ENCODE measurements at places on chromosomes 3 and 15. TPM values are rescaled to one million over a fixed set of nuclear protein-coding genes. Genes with fewer than 3 reads are reported as not detected.
A peak's percentile ranks its signal among the peaks of the same experiment; 100 is the strongest.

Gene SEMA5B
- not detected for total RNA-seq

DNA sequence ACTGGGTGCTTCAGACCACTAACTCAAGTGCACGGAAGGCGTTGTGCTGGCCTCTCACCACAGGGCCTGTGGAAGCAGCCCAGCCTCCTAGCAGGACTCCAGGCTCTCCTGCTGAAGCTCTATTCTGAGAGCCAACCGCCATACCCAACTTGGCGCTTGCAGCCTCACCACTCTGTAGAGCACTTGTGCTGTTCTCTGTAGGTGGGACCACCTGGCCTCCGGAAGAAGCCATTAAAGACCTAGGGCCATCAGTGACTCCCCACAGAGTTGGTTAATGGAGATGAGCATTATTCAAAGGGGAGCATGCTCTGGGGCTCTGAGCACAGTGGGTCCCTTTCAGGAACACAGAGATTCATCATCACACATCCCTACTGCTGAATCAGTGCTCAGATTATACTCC is 50.9 kb downstream of the C3orf85 start:
- no peak for DNase-seq
- H3K36me3 ChIP-seq, result no peaks in the 10 kb centered on the region
- H3K4me3 ChIP-seq, result no peak overlapping the region
- H3K27me3 ChIP-seq, result no peaks in the 10 kb centered on the region
- no peaks in the 10 kb centered on the region for H3K4me1 ChIP-seq

GRCh38 chr3:127729556-127730056 is 56.9 kb downstream of the ABTB1 start:
- DNase-seq, result no peak
- H3K36me3 ChIP-seq, result no peaks in the 10 kb centered on the region
- H3K27ac ChIP-seq, result no peak overlapping the region
- H3K27me3 ChIP-seq, result no peaks in the 10 kb centered on the region
- H3K4me1 ChIP-seq, result no peaks in the 10 kb centered on the region

GRCh38 chr3:135008326-135008725 is 213.3 kb downstream of the EPHB1 start:
- no peak overlapping the region for H3K27ac ChIP-seq
- no peaks in the 10 kb centered on the region for H3K4me1 ChIP-seq
- H3K36me3 ChIP-seq, result no peaks in the 10 kb centered on the region
- no peak for DNase-seq

- H3K27me3 ChIP-seq, result no peaks in the 10 kb centered on the region
- no peak overlapping the region for H3K4me3 ChIP-seq
- peak overlapping the region; percentile 87 for H3K27ac ChIP-seq
- H3K4me1 ChIP-seq, result no peaks in the 10 kb centered on the region
Measured at GRCh38 chr3:16369276-16369675, 104.3 kb downstream of the OXNAD1 start.

DNA sequence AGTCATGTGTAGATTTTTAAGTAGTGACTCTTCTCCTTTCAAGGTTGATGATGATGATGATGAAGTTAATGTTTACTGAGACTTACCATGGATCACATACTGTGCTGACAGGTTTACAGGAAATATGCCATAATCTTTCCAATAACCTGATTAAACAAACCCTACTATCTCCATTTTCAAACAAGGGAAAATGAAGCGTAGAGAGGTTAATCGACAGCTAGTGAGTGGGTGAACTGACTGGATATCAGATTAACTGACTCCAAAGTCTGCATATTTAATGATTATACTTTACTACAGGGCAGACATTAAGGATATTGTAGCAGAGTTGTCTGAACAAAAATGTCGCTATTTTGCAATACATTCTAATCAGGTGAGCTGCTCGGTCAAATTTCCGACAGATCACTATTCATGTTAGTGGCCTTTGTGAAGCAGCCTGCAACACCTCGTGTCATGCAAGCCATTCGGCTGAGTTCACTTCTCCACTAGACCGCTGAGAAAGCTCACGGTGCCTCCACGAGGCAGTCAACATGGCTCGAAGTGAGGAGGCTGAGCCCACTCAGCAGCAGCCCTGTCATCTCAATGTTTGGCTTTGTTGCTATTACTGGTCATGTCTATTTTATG is 264.2 kb downstream of the NFKBIZ start:
- peak; percentile 42 for DNase-seq
- H3K27me3 ChIP-seq, result no peaks in the 10 kb centered on the region
- no peak overlapping the region for H3K4me3 ChIP-seq

- no peaks in the 10 kb centered on the region for H3K36me3 ChIP-seq
- no peaks in the 10 kb centered on the region for H3K27me3 ChIP-seq
- no peak overlapping the region for H3K4me3 ChIP-seq
Measured at GRCh38 chr15:28900041-28900891, 14.5 kb downstream of the APBA2 start.

DNA sequence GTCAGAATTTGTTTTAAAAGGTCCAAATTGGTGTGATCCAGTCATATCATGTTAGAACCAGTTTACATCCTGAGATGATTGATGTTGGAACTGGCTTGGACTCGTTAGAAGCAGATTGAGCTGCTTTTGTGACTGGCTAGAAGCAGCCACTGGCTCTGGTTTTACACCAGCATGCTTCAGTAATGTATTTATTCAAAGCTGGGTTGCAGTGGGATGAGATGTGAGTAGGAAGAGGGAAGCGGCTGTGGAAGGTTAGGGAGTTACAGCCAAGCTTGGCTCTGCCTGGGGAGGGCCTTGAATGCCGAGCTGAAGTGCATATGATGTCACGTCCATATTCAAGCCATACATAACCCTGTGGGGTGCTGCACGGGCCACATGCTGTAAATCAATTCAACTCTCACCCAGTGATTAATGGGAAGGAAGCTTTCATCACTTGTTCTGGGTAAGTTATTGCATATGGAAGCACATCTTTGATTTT is 104.0 kb upstream of the SMAD3 start:
- DNase-seq, result no peak
- H3K4me3 ChIP-seq, result no peak overlapping the region
- H3K36me3 ChIP-seq, result no peaks in the 10 kb centered on the region
- no peaks in the 10 kb centered on the region for H3K4me1 ChIP-seq

Gene BRPF1
- total RNA-seq, result 36.0 TPM

- no peak for DNase-seq
- no peaks in the 10 kb centered on the region for H3K36me3 ChIP-seq
- H3K4me1 ChIP-seq, result no peaks in the 10 kb centered on the region
- no peak overlapping the region for H3K27ac ChIP-seq
- H3K27me3 ChIP-seq, result no peaks in the 10 kb centered on the region
Measured at GRCh38 chr3:36124118-36124796, 256.0 kb upstream of the STAC start.

DNA sequence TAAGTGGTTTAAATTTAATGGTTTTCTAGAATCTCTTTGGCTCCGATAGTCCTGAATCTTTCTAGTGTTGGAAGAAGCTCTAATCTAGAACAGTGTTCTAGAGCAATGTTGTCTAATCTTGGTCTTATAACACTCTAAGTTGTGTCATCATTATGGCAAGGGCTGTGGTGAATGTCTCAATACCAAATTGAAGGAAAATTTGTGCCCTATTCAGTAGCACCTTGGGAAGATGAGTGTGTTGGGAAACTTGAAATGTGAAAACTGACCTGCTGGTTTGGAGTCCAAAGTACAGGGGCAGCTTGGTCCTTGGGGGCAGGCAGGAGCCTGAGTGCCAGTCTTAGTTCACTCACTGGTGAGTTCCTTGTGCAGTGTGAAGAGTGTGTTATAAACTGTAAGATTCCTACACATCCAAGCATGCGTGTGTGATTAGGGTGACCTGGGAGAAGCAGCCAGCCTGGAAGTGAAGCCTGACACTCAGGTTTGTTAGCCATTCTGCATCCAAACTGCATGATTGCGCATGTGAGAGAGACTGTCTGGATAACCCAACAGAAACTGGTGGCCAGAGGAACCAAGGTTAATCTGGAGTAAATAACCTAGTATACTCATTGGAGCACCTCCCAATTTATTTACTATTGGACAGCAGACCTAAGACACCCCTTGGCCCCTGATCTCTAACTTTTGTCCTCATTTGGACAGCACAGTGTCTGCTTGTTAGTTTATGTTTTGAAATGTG is 14.6 kb downstream of the ZNF592 start:
- DNase-seq, result no peak
- H3K27me3 ChIP-seq, result no peaks in the 10 kb centered on the region
- no peaks in the 10 kb centered on the region for H3K4me1 ChIP-seq
- no peak overlapping the region for H3K27ac ChIP-seq
- H3K4me3 ChIP-seq, result no peak overlapping the region

GRCh38 chr15:70258369-70259027 is 160.8 kb upstream of the TLE3 start:
- DNase-seq, result no peak
- H3K36me3 ChIP-seq, result no peaks in the 10 kb centered on the region
- no peak overlapping the region for H3K4me3 ChIP-seq
- no peaks in the 10 kb centered on the region for H3K27me3 ChIP-seq

DNA sequence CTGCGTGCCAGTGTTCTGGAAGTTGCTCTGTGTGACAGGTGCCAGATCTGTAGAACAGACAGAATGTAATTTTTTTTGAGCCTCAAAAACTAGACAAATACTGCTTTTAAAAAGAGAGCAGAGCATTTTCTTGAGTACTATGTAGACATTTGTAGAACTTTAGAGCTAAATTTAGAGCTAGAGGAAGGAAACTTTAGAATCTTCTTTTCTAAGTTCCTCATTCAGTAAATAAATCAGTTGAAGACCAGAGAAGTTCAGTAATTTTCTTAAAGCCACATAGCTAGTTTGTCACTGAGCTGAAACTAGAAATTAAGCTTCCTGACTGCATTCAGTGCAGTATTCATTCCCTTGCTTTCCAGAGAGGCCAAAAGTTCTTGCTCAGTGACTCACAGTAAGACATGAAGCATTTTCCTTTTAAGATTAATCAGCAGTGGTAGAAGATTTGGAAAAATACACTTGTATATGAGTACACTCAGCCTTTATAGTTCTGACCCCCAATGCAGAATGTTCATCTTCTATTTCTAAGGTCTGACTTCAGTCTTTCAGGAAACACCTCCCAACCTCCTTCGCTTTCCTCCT is 83.6 kb upstream of the TSEN2 start:
- no peaks in the 10 kb centered on the region for H3K27me3 ChIP-seq
- H3K4me3 ChIP-seq, result no peak overlapping the region
- H3K36me3 ChIP-seq, result no peaks in the 10 kb centered on the region
- no peak for DNase-seq
- H3K4me1 ChIP-seq, result no peaks in the 10 kb centered on the region
- no peak overlapping the region for H3K27ac ChIP-seq

Gene MORF4L1
- total RNA-seq, result 295 TPM

DNA sequence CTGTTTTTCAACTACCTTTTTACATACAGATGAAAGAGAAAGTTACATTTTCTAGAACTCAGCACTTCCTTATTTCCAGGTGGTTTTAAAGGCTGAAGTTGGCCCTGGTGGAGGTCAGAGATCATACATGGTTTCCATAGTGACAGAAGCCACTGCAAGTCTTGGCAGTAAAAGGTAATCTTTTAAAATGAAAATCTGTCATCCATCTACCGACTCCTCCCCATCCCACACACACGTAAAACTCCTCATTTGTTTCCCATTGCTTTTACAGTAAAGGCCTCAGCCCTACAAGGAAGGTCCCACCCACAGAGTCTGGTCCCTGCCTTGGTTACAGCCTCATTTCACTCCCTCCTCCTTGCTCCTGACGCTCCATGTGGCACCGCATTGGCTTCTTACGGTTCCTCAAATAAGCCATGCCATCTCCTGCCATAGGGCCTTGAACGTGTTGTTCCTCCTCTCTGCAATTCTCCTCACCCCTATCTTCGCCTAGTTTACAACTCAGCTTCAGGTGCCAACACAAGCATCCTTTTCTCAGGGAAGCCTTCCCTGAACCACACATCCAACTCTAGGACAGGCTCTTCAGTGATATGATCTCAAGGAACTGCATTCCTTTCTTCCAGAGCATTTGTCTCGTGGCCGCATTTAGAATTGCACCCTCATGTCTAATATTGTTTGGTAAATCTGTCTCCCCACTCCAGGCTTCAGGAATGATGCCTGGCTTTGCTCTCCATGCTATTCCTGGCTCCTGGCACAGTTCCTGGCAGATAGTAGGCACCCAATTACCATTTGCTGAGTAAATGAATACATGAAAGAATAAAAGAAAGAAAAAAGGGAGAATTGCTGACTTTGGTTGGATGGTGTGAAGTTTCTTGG is 2.6 kb downstream of the CYP19A1 start:
- H3K4me3 ChIP-seq, result no peak overlapping the region
- H3K27ac ChIP-seq, result no peak overlapping the region
- DNase-seq, result no peak
- no peaks in the 10 kb centered on the region for H3K4me1 ChIP-seq
- H3K27me3 ChIP-seq, result no peaks in the 10 kb centered on the region

Gene CHST13
- total RNA-seq, result not detected

Gene PLA2G4D
- not detected for total RNA-seq

- peak overlapping the region; percentile 83 for H3K27ac ChIP-seq
- no peak overlapping the region for H3K4me3 ChIP-seq
- DNase-seq, result peak; percentile 53
- H3K4me1 ChIP-seq, result no peaks in the 10 kb centered on the region
Measured at GRCh38 chr15:92797168-92798052, 102.7 kb upstream of the CHD2 start.

DNA sequence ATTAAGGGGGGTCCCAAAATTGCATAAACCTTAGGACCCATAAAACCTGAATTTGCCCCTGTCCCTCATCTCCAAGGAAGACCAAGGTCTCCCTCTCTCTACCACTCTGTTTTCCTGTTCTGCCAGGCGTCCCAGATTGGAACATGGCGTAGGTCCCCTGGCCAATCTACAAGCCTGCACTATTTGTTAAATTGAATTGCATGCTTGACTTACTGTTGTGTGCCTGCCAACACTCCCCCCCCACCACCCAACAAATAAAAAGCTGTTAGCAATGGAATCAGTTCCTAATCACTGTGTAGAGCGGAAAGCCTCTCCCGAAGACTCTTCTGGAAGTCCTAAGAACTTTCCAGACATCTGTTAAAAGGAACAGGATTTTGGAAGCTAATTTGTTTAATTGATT is 11.7 kb downstream of the CTXND1 start:
- DNase-seq, result no peak
- H3K4me3 ChIP-seq, result no peak overlapping the region
- H3K36me3 ChIP-seq, result no peaks in the 10 kb centered on the region
- no peak overlapping the region for H3K27ac ChIP-seq

DNA sequence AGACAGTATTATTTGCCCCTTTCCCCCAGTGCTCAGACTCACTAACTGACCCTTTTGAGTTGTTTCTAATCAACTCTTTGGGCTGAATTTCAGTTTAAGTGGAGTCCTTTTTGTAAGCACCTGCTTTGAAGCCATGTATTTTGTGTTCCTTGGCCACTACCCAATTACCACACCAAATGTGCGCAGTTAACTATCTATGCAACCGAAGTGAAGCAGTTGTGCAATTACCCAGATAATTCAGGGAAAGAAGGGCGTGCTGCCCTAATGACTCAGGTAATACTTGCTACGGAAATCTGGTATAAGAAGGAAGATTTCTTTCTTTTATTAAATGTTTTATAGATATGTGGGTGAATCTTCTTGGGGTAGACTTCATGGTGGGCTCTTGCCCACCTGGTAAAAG is 371.9 kb upstream of the TBL1XR1 start:
- no peak overlapping the region for H3K4me3 ChIP-seq
- H3K27ac ChIP-seq, result no peak overlapping the region
- no peaks in the 10 kb centered on the region for H3K36me3 ChIP-seq
- no peaks in the 10 kb centered on the region for H3K27me3 ChIP-seq

Gene STAC
- 3.3 TPM for total RNA-seq
